Keratinocyte (primary cell): ENCODE measurements at places on chromosomes 2 and 18. TPM values are rescaled to one million over a fixed set of nuclear protein-coding genes. Genes with fewer than 3 reads are reported as not detected.
A peak's percentile ranks its signal among the peaks of the same experiment; 100 is the strongest.

FSHR gene
- not detected in 3 replicates for polyA plus RNA-seq

MC4R gene
- 0.03 TPM in 1 of 3 replicates, not detected in the others for polyA plus RNA-seq

DCTN1 gene
- 110 to 137 TPM (median 119 TPM) in 3 replicates for polyA plus RNA-seq

ACTG2 gene
- 0.12 to 0.18 TPM in 2 of 3 replicates, not detected in the other for polyA plus RNA-seq

CFC1 gene
- polyA plus RNA-seq: not detected in 3 replicates

- no peak for DNase-seq
Observed at GRCh38 chr2:142291969-142292368, 161.2 kb upstream of the LRP1B start.

- DNase-seq: no peak
Observed at GRCh38 chr2:218012284-218012683, 9.5 kb upstream of the TNS1 start.

- DNase-seq: no peak
Observed at GRCh38 chr18:35590935-35591334, 9.4 kb downstream of the GALNT1 start.

DNA sequence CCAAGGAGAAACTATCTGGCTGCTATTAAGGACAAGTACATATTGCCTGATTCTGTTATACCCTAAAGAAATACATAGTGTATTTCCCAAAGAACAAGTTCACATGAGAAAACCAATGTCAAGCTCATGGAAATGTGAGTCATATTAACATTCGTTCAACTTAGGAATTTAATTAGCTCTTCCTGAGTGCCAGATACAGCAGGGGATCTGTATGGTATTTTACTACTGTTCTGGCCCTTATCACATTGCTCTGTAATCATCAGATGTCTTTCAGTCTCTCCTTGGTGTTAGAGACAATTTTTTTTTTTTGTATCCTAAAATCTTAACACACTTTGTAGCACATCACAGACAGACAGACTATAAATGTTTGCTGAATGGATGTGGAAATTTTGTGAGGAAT is 395.0 kb upstream of the CRIM1 start:
- no peak for DNase-seq

DNA sequence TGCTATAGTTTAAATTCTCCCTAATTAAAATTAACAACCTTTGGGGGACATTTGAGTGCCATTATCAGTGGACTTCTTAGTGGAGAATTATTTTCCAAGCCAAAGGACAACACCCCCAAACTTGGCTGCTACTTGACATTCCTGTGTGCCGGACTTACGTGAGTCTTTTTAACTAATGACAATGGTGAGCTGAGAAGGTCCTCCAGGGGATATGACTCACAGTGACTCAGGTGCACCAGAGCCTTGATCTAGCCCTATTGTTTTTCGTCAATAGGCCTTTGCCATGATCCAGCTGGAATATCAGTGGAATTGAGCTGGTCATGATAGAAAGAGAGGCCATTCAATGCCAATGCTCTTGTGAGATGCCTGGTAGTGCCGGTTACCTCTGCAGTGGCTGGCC is 118.1 kb upstream of the CXCR4 start:
- peak; percentile 32 for DNase-seq

GRCh38 chr18:33844232-33844631 is 266.2 kb downstream of the ASXL3 start:
- DNase-seq: no peak

DNA sequence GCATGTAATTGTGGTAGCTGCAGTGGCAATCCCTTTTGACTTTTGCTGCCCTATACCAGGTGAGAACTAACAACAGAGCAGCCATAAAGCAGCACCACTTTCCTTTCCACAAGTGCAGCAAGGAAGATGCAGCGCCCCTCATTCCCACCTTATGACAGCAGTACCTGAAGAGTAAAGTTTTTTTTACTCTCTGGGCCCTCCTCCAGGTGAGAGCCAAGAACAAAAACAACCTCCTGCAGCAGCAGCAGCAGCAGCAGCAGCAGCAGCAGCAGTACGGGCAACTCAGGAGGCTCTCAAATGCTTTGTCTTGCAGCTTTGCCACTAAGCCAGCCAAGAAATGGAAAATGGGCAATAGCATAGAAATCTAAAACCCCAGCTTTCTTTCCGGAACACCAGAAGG is 397.5 kb downstream of the FIGN start:
- DNase-seq: no peak

- DNase-seq: no peak
Observed at GRCh38 chr18:48154828-48155227, 224.4 kb upstream of the SMAD2 start.

DNA sequence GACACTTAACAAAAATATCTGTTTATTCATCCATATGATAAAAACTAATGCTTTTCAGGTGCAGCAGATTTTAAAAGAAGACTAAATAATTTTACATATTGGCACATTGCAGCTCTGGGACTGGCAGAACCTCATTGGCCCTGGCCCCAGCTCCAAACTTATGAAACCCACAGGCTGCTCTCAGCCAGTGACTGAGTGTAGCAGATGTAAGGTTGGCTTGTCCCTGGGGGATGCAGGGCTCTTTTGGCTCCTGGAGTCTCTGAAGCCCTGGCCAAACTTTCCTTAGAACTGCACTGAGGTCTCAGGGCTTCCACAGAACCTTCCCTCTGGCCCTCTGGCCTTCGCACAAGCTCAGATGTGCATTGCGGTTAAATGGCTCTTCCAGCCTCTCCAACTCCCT is 725.0 kb upstream of the SOX11 start:
- DNase-seq: no peak

DNA sequence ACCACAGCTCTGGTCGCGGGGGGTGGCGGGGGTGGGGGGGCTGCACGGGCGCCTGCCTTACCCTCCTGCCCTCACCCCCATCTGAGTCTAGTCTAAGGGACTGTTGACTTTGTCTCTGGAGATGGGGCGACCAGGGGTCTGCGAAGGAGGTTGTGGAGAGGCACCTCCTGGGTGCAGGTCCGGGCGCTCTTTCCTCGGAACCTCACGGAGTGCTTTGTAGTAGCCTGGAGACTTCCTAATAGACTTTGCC is 141.3 kb downstream of the MEIS1 start:
- DNase-seq: no peak

DNA sequence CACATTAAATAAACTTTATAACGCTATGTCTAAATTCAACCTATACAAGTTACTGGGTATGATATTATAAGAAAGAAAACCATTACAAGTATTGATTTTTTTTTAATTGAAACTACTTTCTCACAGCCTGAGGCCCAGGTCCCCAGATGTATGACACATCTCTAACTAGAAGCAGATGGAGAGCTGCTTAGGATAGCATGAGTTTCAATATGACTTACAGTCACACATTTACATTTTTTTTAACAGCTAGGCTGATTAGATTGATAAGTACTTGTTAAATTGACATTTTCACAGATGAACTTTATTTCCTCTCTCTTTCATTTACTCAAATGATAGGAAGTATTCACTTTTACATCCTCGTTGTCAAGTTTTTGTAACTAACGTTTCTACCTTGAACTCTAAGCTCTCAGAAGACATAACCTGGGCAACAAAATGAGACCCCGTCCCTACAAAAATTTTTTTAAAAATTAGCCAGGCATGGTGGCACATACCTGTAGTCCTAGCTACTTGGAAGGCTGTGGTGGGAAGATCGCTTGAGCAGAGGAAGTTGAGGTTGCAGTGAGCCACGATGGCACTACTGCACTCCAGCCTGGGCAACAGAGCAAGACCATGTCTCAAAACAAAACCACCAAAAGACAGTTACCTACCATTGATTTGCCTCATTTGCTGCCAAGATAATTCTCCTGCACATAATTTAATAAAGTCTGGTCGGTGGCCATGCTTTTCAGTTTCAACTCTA is 52.4 kb downstream of the STK39 start:
- no peak for DNase-seq

DNA sequence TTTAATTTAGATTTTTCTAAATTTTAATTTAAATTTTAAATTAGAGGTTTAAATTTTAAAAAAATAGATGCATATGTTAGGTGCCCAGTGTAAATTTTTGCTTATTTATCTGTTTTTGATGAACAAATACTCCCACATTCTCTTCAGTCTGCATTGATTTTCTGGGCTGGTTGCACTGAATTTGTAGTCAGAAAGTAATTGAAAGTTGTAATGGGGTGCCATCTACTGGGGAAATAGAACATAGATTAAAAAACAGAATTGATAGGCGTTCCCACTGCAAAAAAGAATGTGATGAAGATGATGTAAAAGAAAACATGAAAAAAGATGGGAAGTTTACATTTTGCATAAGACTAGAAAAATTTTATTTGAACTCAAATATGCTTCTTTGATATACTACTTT is 51.7 kb upstream of the CCDC85A start:
- DNase-seq: no peak

- no peak for DNase-seq
Observed at GRCh38 chr18:70288171-70288850, 534 bp upstream of the SOCS6 start.

DNA sequence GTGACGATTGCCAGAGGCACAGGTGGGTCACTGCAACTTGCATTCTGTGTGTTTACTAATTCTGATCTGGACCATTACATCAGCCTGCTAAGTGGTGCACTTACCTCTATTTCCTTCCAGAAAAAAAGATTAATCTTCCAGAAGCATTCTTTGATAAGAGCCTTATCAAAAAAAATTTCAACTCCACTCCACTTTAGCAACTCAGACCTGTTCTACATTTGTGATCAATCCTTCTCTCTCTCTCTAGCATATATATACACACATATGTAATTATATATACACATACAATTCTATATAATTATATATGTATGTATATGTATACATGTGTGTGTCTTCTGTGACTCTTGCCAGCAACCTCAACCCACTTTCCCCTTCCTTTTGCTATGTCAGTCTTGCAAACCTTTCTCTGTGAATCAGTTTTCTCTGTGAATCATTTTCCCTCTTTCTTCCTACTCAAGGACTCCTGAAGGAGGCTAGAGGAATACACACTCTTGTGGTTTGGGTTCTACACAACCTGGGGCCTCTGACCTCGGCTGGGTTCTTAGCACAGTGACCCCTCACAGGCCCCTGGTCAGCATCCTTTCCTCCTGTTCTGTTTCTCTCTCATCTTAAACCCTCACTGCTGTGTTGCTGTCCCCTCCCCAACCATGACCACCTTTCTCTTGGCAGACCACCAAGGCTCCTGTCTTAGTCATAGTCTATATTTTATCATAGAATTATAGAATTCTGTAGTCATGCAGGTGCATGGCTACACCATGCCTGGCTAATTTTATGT is 130.4 kb upstream of the PELI1 start:
- DNase-seq: peak; percentile 26

GRCh38 chr2:1727796-1728474 is 16.4 kb downstream of the PXDN start:
- DNase-seq: no peak

- DNase-seq: no peak
Observed at GRCh38 chr2:38213619-38214167, 137.7 kb upstream of the CYP1B1 start.

DNA sequence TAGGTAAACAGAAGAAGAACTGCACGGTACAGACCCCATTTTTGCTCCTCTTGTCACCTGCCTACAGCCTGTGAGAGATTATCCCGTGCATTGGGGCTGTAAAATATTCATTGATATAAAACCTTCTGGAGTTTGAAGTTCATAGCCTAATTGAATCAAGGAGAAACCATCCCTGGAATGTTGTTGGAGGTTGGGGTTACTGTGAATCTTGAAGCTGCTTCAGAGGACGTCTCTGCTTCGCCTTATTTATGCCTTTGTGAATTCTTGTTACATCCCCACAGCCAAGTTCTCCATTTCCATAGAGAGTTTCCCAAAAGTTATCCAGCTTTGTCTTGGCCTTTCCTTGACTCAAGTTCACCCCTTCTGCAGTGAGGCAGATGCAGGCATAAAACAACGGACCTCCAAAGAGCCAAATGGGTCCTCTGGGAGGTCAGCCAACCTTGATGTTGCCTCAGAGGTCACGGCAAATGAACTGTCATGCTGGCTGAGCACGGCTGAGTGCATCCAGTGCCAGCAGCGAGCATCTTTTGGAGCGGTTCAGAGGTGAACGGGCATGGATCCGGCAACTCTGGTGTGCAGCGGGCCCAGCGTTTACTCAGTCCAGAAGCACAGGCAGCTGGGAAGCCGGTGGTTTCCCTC is 317.6 kb downstream of the PRKCE start:
- no peak for DNase-seq

DNA sequence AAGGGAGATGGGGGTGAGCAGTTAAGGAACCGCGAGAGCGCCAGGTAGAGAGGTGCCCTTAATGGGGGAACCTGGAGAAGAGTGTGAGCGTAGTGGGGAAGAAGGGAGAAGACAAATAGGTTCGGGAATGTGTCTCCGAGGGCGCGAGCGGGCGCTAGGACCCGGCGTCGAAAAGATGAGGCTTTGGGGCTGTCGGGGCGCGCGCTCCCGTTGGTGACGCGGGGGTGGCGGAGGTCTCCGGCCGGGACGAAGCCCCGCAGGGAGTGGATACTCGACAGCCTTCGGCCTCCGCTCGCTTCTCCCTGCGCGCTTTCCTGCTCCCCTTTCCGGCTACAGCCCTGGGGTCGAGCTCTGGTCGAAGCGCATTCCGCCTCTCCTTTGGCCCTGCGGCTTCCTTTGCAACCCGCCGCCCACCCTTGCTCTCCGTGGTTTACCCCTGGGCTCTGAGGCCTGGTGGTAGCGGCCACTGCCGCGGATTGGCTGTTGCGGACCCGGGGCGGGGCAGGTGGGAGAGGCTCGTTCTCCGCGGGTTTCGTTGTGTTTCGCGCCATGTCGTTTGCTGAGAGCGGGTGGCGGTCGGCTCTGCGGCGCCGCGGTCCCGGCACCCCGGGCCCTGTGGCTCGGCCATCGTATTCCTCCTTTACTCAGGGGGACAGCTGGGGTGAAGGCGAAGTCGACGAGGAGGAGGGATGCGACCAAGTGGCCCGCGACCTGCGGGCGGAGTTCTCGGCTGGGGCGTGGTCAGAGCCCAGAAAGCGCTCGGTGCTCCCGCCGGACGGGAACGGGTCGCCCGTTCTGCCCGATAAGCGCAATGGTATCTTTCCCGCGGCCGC is at the start of gene ARL6IP6:
TSS of gene ARL6IP6 (plus strand) at position 545 of the 833 bp plus-strand sequence. CDS start at position 550, 5 bp downstream.
- DNase-seq: no peak

GRCh38 chr2:27823135-27823534 is 51.6 kb downstream of the MRPL33 start:
- no peak for DNase-seq

DNA sequence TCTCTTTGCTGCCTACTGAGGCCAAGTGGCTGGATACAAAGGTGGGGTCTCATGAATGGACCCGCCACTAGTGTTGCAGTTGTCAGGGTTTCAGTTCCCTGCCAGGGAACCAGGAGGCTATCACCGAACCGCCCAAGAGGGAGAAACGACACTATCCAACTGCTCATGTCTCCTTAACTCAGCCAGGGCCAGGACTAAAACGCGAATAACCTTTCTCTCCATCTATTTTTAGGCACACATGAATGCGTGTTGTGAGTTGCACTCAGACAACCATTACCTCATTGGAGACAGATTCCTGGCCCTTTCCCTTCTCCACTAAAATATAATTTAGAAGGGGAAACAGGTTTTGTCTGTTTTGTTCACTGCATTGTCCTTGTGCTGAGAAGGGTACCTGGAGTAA is 559.5 kb downstream of the SOCS6 start:
- no peak for DNase-seq
